ENCODE measurements at places on chromosomes 4 and X. TPM values are rescaled to one million over a fixed set of nuclear protein-coding genes. Genes with fewer than 3 reads are reported as not detected.

GRCh38 chr4:75698963-75699228 lies 25.5 kb upstream of the USO1 start:
- no peak for DNase-seq

The TEC gene
- total RNA-seq: 1.3 TPM

DNA sequence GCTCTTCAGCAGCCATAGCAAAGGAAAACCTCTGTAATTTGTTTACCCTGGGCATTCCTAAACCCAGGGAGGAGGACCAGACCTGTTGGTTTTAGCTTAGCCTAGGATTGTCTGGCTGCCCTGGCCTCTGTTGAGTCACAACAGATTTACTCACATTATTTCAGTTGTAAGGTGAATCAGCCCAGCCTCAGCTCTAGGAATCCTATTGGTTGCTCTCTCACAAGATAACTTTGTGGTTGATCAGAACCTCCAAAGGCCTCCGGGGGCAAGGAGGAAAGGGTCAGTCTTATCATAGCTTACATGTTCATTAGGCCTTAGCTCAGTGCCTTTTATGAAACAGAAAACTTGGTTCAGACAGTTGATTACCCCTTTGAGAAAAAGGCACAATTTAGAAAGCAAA lies 41.0 kb downstream of the PDK3 start:
- no peak for DNase-seq

The OTC gene
- not detected for total RNA-seq

GRCh38 chr4:143406523-143406922 lies 69.8 kb downstream of the GAB1 start:
- no peak for DNase-seq

The SAGE1 gene
- not detected for total RNA-seq

DNA sequence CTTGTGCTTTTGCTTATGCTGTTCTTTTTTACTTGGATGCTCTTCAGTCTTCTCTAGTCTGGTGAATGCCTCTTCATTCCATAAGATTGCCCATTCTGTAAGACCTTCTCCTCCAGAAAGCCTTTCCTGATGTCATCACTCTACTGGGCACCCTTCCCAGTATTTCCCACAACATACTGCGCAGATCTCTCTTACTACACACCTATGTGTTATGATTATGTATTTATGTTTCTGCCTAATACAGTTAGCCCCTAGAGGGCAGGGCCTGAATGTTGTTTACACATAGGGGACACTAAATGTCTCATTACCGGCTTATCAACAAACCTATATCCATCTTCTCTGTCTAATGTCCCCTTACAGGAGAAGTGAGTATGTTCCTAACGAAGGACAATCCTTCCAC lies 21.1 kb downstream of the AIFM1 start:
- DNase-seq: no peak

DNA sequence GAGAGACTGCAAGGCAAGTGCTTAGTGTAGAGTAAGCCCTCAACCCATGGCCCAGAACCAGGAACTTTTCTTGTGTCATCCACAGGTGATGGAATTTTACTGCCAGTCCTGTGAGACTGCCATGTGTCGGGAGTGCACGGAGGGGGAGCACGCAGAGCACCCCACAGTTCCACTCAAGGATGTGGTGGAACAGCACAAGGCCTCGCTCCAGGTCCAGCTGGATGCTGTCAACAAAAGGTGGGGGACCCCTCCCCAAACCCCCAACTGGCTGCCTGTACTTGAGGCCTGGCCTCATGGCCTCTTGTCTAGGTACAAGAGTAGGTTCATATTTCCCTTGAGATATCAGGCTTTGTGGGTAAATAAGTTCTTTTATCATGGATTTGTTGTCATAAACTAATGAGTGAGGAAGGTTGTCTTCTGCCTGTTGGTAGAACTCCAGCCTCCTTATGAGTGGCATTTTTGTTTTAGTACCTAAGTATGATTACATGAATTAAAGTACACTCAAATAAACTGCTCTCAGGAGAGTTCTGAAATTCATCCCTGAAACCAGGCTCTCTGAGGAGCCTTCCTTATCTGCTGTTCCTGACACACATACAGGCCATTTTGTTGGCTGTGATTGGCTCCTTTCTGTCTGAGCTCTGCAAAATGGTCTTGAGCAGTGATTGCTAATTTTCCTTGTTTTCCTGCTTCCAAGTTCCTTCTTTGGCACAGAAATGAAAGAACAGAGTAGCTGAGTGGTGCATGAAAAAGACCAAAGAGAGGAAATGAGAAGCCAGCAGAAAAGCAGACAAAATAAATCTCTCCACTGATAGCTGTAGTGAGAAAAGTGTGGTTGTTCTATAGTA lies 51.4 kb upstream of the MND1 start:
- no peak for DNase-seq

The HTRA3 gene
- total RNA-seq: not detected

- DNase-seq: no peak
Measured at GRCh38 chr4:108683479-108683878, 33.1 kb downstream of the OSTC start.

DNA sequence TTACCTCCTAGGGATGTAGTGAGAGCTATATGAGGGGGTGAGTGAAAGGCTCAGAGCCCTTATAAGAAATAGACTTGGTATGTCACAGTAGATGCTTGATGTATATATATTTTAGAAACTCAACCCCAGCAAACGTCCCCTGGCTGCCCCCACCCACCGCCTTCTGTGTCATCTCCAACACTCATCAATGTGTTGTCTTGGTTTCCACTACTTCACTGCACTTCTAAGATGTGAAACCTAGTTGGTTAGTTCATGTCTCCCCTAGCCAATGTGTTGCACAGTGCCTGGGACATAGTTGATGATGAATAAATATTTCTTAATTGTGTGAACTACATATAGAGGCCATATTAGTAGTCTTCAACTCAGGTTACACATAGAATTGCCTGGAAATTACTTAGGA lies 4.4 kb downstream of the FGFBP2 start:
- no peak for DNase-seq

The TBC1D8B gene
- 0.26 TPM for total RNA-seq

GRCh38 chrX:69077895-69078455 lies 87.3 kb downstream of the PJA1 start:
- no peak for DNase-seq

The SMARCAD1 gene
- 46.3 TPM for total RNA-seq

The ITGB1BP2 gene
- total RNA-seq: 4.9 TPM

DNA sequence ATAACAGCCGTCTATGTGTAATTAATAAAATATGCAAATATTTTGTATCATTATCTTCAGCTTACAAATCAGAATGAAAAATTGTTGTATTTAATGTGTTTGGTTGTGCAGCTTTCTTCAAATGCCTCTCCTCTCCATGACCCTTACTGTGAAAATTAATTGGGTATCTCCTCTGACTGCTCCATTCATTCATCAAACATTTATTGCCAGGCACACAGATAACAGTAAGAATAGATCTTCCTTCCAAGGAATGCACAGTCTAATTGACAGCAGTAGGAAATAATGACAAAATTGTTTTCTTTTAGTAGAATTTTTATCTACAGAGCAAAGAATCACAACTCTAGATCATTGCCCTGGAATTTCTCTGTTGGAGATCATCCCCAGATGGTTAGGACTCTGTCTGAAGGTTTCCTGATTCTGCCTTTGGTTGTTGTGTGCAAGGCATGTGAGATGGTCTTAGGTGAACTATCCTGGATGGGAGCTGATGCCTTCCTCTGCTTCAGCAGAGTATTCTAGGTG lies 395.0 kb upstream of the FAT1 start:
- DNase-seq: no peak

DNA sequence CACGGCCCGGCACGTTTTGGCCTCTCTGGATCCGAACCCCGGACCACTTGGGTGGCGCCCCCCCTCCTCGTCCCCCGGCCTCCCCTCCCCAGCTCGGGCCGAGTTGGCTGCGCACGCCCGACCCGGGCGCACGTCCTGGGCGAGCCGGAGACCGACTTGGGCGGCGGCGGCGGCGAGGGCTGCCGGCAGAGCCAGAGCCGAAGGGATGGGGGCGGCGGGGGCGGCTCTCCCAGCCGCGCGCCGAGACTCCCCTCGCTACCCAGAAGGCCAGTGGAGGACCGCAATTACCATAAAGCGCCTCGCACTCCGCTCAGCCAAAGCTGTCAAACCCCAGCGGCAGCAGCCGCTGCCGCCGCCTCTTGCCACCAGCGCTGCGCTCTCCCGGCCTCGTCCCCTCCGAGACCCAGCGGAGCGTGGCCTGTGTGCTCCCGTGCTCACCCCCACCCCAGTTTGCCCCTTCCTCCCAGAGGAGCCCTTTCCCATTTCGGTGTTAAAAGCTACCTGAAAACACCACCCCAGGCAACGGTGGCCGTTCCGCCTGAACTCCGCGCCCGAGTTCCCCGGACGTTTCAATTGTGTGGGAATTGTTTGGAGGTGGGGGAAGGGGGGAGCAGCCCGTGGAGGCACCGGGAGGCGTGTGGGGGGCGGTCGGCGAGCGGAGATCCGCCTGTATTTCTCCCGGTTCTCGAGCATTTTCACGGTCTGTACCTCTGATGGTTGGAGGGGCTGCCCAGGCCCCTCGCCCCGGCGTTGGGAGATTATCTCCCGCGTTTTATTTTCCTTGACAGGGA lies 701 bp upstream of the BCOR start:
- DNase-seq: peak; percentile 53

- DNase-seq: no peak
Measured at GRCh38 chr4:85842540-85842939, 367.6 kb downstream of the ARHGAP24 start.

The HSD17B13 gene
- 0.10 TPM for total RNA-seq

GRCh38 chr4:182839256-182839655 lies 77.9 kb downstream of the DCTD start:
- DNase-seq: no peak

GRCh38 chrX:151013164-151013743 lies 30.1 kb downstream of the HMGB3 start:
- no peak for DNase-seq

The SLC25A14 gene
- 8.1 TPM for total RNA-seq

GRCh38 chr4:87391576-87392054 lies 627 bp upstream of the HSD17B11 start:
- DNase-seq: no peak

Data from activated T-helper 1 cell treated with anti-CD3 and anti-CD28 coated beads, Interleukin-12 subunit alpha, Interleukin-12 subunit beta, Interleukin-2, Interleukin-4 antibody, amounts not matched to agents 30 ng/mL and 10 ng/mL and 1 ng/mL, durations not matched to agents 14 hours and 24 hours and 36 hours (primary cell).